ENCODE measurements at places on chromosomes 5 and 9.

DNA sequence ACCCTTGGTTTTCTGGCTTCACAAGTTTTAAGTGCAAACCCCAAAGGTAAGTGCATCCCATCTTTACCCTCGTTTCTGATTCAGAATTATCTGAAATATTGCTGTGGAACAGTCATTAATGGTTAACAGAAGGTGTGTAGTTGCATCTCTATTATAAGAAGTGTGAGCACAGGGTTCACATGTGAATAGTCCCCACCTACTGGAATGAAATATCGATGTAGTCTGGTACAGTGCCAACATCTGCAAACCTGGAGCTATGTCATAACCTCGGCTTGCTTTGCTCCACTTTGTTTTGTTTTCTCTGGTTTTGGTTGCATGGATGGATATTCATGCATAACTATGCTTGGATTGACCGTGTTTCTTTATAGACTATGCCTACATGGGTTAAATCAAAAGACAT is 12.6 kb downstream of the HTR4 start:
- no peak for DNase-seq

DNA sequence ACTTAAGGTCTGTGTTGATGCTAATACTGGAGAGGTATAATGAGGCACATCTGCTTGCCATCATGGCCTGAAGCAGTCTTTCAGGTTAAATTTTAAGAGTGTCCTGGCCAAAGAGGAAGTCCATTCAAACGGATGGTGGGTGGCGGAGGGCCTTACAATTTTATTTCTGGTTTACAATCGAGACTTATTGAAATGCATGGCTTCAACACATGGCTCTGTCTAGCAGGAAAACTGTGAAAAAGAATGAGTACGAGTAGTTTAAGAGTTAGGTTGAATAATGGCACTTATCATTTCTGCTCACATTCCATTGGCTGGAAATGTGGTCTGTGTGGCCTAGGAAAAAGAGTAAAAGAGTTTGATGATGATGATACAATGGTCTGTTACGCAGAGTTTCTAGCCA is 42.1 kb downstream of the LRRC70 start:
- DNase-seq, result no peak

- DNase-seq, result peak; percentile 66
Observed at GRCh38 chr5:73201547-73202513, 28.8 kb downstream of the TMEM174 start.

- DNase-seq, result peak; percentile 95
Observed at GRCh38 chr9:113221003-113221799, at the start of the genes FKBP15 and SLC31A1. Gene FKBP15, minus strand, starts transcription at chr9:113221277. Its CDS starts 34 bp downstream, at chr9:113221243. Gene SLC31A1, plus strand, starts transcription at chr9:113221544. Its CDS starts 34,605 bp downstream, at chr9:113256149.

DNA sequence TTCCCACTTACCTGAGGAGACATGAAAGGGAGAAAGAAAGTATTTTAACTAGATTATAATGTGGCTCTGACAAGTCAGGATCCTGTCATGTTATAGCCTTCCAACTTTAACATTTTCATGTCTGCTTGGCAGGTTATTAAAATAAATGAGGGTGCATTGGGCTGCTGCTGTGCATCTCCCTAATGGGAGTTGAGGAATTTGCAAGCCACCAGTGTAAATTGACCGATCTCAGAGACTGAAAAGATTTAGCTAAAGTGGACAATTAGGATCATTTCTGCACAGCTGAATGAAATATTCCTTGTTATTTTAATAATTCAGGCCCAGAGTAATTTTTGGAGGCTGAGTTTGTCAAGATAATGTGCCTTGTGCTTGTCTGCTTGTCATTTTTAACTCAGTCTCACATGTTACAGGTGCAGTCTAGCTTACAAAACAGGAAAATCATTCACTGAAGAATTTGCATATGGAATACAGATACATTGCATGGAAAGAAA is 366.3 kb upstream of the ADAMTS16 start:
- no peak for DNase-seq

Data from activated CD4-positive, alpha-beta T cell treated with anti-CD3 and anti-CD28 coated beads, Interleukin-2, amount 50 U/mL, for 1 hour (primary cell).